GM04503 (cell line): ENCODE measurements at places on chromosomes 2 and 18.

GRCh38 chr18:49230326-49230725, 230.1 kb downstream of the DYM start:
- DNase-seq = no peak

DNA sequence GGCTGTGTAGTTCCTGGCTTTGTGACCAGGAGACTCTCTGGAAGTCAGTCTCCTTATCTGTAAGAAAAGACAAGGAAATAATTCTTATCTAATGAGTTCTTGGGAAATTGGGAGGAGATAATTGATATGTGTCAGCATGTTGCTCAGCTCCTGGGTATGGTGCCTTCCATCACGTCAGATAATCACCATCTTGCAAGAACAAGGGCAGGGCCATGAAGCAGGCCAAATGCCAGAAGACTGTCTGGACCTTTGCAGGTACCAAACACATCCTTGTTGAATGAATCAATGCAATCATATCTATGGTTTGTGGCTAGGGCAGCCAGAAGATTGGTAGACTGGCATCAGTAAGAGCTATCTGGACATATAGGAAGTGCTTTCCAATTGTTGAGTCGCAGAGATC, 473.5 kb downstream of the TNS1 start:
- DNase-seq = no peak

- DNase-seq = no peak
These were observed 409.9 kb downstream of the MTX2 start for GRCh38 chr2:176679061-176679669.

GRCh38 chr2:110991911-110992310, 128.8 kb upstream of the BCL2L11 start:
- DNase-seq = no peak

DNA sequence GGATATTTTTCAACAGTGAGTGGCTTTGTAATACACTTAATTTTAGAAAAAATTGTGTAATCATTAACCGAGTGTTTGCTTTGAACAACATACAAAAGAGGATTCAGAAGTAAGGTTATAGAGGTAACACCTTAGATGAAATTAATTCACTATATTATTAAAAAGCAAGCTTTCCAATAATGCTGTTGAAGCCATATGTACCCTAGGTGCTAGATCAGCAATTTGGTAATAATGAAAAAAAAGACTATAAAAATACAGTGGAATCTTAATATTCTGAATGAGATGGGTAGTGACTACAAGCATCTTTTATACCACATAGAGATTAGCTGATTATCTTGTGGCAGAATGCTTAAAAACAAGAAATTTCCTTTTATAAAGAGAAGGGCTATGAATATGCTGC, 115.1 kb upstream of the FAM136A start:
- no peak for DNase-seq
